Stimulated activated CD8-positive, alpha-beta memory T cell treated with anti-CD3 and anti-CD28 coated beads, Interleukin-2, amount 100 ng/mL, for 1 hour (primary cell): ENCODE measurements at places on chromosomes 2 and 18.

GRCh38 chr2:129133692-129134641 is 815.3 kb upstream of the HS6ST1 start:
- DNase-seq, result no peak

DNA sequence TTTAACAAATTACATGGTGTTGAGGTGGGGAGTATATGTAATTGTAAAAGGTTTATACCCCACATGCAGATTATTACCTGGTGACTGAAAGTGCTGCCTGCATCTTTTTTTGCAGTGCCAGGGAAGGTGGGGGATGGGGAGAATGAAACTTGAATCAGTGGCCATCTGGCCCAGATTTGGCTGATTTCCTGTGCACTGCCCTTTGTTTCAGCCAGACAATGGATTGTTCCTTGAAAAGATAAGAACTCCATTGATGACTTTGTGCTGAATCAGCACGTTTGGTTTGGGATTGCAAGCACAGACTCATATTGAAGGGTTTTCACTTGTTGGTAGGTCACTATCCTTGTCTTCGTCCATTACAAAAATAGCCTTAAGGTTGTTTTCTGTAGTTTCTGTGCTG is 20.9 kb downstream of the GREB1L start:
- no peak for DNase-seq

GRCh38 chr18:74528913-74529312 is 5.4 kb upstream of the CNDP1 start:
- no peak for DNase-seq

- DNase-seq, result no peak
These were observed 80.3 kb downstream of the SPP2 start for GRCh38 chr2:234130777-234131181.

- no peak for DNase-seq
These were observed 125.4 kb downstream of the OSBPL1A start for GRCh38 chr18:24272229-24272525.

DNA sequence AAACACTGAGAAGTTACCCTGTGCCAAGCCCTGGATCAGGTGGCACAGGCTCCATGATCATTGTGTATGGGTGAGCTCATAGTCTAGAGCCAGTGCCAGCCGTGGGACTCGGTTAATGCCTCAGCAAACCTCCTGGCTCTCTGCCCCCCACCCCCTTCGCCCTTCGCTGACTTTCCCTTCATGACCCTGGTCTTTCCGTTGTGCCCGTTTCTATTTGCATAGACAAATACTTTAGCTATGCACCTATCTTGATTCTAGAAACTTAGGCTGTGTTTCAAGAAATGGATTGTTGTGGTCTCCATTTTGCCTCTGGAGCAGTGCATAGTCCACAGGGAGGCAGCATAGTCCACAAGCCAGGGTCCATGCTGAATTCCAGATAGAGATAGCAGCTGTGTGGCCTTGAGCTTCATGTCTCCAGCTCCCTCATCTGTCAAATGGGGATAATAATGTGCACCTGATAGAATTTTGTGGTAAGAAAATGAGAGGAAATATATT is 44.8 kb upstream of the KDM3A start:
- no peak for DNase-seq

DNA sequence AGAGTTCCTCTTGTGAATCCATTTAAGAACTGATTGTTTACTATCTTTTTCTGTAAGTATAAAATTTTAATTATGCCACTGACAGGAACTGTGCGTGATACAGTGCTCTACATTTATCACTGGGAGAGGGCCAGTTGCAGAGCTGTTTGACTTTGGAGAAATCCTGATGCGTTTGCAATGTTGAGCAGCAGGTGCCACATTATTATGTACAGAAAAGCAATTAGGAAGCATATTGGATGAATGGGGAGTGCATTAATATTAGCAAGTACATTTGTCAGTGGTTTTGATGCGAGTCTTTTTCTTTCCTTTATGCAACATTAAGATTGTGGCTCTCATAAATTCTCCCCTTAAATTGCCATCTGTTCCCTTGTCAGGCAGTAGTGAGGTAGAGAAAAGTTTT is 302.3 kb upstream of the FANCL start:
- no peak for DNase-seq

DNA sequence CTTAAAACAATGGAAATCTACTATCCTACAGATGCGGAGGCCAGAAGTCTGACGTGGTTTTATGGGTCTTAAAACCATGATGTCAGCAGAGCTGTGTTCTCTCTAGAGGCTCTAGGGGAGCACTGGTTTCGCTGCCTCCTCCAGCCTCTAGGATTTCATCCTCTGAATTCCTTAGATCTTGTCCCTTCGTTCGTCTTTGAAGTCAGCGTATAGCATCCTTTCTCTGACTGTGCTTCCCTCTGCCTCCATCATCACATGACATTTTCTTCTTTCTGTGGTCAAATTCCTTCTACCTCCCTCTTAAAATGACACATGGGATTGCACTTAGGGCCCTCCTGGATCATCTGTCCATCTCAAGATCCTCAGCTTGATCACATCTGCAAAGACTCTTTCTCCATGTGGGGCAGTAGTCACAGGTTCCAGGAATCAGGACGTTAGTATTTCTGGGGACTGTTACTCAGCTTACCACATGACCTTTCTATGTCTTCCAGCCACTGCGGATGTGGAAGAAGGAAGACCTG is 22.7 kb upstream of the NCK2 start:
- DNase-seq, result no peak

GRCh38 chr2:240615820-240616547 is 9.3 kb upstream of the GPR35 start:
- no peak for DNase-seq

GRCh38 chr18:10792181-10792580 is 266.4 kb downstream of the NAPG start:
- DNase-seq, result no peak

DNA sequence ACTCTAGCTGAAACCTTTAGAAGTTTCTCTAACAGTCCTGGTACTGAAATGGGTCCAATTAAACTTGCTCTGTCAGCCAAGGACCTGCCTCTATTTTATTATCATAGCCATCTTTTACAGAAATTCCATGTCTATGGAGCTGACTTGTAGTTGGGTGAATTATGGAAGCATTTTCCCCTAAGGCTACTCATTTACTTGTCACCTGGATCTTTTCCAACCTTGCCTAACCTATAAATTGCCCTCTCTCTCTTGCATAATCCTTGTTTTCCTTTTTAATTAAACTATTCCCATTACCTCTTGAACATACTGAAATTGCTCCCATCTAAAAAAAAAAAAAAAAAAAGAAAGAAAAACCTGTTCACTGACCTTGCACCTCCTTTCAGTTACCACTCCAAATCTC is 74.6 kb upstream of the DOK6 start:
- no peak for DNase-seq
